SJSA1 (cell line): ENCODE measurements at places on chromosomes 2 and 18.

- DNase-seq, result no peak
These were observed 1708.9 kb upstream of the CELF4 start for GRCh38 chr18:39274535-39274934.

- no peak for DNase-seq
These were observed 158.3 kb downstream of the ZFP36L2 start for GRCh38 chr2:43068041-43068533.

DNA sequence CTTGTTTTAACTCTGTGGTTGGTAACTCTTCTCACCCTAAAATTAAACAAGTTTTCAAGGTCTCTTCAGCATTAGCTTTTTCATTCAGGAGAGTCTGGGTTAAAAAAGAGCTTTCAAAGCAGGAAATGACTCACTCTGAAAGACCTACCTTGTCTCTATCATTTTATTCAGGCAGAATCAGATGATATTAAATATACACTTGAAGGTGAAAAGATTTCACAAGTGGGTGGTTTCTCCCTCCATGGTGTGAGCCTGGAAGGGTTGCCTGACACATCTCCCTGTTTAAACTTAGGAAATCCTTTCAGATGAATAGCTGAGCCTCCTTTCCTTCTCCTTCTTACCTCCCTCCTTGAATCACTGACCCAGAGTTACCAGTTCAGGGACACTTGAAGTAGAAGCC lies 1402.0 kb upstream of the PIK3C3 start:
- DNase-seq, result no peak

DNA sequence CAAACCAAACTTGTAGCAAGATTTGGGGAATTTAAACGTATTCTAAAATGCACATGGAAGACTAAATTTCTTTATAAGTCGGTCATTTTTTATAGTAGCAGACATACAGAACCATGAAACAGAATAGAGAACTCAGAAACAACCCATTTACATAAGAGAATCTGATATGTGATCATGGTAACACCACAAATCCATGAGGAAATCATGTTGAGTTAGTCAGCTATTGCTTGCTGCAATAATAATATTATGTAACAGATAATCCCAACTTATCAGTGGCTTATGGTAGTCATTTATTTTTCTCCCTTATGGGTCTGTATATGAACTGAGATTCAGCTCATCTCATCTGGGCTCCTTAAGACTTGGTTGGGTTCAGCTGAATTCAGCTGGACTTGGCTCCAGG lies 103.4 kb upstream of the SERTAD2 start:
- DNase-seq, result no peak

DNA sequence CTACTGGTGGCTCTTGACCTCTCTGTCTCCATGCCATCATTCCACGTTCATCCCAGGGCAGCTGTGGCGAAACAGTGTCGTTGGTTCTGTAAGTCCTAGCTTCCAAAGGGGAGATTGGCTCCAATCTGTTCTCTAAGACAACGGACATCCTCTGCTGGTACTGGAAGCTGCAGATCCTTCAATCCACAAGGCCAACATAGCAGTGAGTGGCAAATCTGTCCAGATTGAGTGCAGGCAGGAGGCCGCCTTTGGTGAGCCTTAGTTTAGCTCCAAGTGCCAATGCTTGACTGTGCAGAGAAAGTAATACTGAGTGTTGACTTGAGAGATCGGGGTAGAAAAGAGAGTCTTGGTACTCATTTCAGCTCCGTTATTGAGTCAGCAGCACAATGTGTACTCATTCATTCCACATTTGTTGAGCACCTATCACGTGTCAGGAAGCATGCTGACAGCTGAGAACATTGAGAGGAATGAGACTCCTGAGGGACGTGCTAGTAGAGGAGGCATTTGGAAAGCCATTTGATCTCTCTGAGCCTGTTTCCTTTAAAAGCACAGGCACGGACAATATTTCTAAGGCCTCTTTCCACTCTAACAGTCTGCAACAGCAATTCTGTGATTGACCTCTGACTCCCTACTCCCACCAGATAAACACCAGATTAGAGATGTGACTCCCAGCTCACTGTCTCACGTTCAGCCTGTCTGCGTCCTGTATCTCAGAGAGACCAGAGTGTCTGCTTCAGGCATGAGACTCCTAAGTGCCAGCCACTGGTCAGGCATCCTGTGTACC lies 306.0 kb downstream of the CLIP4 start:
- DNase-seq, result no peak

- DNase-seq, result no peak
These were observed 94.1 kb downstream of the BIN1 start for GRCh38 chr2:127012868-127013267.
